ENCODE measurements at places on chromosomes 1 and 21. TPM values are rescaled to one million over a fixed set of nuclear protein-coding genes. Genes with fewer than 3 reads are reported as not detected.

GRCh38 chr1:53376742-53377437 lies 49.0 kb upstream of the LRP8 start:
- no peak for DNase-seq

Gene SPRR2E
- not detected for total RNA-seq

- DNase-seq, result no peak
These were observed 9.9 kb downstream of the PTPN22 start for GRCh38 chr1:113861641-113862040.

GRCh38 chr1:53465023-53465957 lies 6.1 kb downstream of the DMRTB1 start:
- DNase-seq, result no peak

- no peak for DNase-seq
These were observed 551 bp downstream of the ZRANB2 start for GRCh38 chr1:71080230-71080738.

GRCh38 chr21:29130270-29130969 lies at the start of gene MAP3K7CL:
TSS of gene MAP3K7CL (plus strand) at chr21:29130644. CDS start at chr21:29133345, 2,701 bp downstream.
- no peak for DNase-seq

DNA sequence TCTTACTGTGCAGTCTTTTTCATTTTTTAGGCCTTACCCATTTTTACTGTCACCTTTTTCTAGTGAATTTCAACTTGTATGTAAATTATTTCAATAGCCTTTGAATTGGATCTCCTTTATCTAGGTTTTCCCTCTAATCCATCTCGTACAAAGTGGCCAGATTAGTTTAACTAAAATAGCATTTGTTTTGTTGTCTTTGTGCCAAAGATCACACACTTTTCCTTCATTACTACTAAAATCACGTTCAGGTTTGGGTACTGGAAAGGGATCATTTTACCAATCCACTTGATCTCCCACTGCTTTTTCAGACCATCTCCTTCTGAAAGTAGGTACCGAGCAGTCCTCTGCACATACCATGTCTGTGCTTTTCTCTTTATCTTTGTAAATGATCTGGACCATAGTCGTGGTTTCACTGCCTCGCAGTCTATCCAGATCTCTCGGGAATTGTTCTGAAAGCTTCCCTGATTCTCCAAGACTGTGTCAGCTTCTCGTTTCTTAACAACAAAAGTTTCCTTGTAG lies 20.1 kb downstream of the KDM1A start:
- no peak for DNase-seq
